ENCODE measurements at places on chromosomes 7 and 10.

DNA sequence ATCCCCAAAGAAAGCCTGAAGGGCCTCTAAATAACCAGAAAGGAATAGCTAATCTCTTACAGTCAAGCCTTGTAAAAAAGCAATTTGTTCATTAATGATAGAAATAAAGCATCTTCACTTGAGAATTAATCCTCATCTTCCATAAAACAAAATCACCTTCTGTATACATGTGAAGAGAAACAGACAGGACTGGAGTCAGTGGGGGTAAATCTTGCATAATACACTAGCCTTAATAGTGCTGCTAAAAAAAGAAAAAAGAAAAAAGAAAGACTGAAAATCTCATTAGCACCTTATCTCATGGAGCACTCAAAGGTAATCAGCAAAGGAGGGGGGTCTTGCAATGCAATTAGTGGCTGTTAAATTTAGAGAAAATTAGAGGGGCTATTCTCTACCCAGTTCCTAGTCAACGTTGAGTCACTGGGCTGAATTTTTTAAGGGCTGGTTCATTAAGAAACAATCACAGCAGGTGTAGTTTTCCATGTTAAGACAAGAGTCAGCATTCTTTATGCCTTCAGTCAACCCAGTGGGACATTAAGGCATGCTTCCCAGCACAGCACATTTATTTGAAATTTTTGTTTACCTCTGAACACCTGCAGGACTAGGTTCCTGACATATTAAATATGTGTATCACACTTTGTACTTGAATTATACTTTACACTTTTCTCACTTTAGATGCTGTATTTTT, 1455.7 kb upstream of the CELF2 start:
- no peak for DNase-seq

GRCh38 chr10:77738496-77739158, 101.0 kb upstream of the KCNMA1 start:
- no peak for DNase-seq

DNA sequence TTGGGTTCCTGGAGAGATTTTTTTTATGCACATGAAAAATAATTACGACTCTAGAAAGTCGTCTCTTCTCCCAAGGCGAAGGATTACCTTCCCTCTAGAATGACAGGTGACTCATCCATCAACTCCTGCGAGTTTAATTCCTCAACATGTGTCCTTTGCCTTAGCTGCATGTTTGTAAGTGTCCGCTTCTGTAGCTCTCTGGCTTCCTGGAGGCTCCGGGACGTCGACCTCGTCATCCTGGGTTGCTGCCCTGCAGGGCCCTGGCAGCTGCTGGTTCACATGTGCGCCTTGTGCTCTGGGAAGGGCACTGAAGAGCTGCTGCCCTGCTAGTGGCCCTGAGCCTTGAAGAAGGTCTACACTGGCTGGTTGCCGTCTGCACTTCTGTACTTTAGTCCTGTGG, 210.2 kb downstream of the MLLT10 start:
- no peak for DNase-seq

DNA sequence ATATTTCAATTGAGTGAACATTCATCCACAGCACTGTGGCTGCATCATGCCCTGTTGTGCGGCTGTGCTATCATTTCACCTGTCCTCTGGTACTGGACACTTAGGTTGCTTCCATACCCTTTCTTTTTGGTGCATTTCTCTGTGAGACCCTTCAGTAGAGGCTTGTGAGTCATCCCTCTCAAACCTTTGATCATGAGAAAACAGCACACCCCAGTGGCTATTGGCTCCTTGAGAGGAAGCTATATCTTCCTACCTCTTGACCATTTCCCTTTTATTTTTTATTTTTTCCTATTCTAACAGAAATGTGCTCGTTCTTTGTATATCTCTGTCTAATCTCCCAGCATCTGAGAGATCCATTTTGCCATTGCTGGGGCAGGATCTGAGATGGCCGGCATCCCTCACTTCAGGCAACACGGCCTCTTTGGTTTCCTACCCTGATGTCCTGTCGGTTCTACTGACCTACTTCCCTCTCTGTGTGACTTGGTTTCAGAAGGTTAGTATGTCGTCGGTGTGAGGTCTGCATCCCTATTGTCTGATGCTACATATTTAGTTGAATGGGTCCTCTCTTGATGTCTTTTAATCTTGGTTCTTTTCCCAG, 23.8 kb upstream of the PIK3AP1 start:
- peak; percentile 71 for DNase-seq

GRCh38 chr7:22713463-22713862, 13.5 kb upstream of the IL6 start:
- DNase-seq: no peak

- DNase-seq: no peak
Measured at GRCh38 chr7:1739593-1739992, 69.5 kb downstream of the ELFN1 start.

DNA sequence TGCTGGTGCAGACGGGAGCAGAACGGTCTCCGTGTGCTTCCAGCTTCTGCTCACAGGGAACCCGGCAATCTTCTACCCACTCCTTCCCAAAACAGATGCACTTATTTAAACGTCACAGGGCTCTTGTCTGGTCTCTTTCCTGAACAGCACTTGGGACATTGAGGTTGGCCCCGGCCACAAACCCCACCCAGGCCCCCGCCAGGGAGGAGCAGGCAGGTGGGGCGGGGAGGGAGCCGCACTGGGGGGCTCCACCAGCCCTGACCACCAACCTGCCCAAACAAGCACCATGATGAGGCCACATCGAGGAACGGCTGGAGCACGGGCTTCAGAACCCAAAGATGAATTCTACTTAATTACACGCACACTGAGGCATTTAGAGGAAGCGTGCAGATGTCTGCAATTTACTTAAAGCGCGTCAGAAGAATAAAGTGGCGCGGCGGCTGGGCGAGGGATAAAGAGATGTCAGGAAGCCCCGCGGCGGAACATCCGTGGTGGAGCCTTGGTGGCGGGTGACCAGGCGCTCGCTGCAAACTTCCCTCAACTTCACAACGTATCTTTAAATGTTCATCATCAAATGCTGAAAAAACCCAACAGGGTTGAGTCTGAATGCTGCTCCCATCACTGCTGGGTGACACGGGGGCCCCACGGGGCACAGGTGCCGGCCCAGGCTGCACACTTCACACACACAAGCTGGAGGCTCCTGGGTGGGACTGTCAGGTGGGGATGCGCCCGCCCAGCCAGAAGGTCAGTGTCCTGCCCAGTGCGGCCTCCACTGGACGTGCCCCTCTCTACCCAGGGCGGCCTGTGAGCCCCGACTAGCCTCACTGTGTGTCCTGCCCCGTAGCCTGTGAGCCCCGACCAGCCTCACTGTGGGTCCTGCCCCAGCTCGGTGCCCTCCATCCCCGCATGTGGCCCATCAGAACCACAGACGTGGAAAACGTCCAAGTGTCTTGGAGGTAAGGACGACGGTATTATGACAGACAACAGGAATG, 279.2 kb downstream of the MAD1L1 start:
- no peak for DNase-seq

- DNase-seq: no peak
Measured at GRCh38 chr10:75293446-75293820, 57.7 kb upstream of the COMTD1 start.

- no peak for DNase-seq
Measured at GRCh38 chr10:36676321-36676720, 449.1 kb upstream of the ANKRD30A start.

GRCh38 chr7:2437537-2438148, 34.2 kb downstream of the CHST12 start:
- DNase-seq: no peak

- DNase-seq: no peak
Measured at GRCh38 chr10:131677671-131678070, 223.1 kb upstream of the PPP2R2D start.

GRCh38 chr10:124650263-124650662, 93.9 kb downstream of the FAM53B start:
- no peak for DNase-seq

DNA sequence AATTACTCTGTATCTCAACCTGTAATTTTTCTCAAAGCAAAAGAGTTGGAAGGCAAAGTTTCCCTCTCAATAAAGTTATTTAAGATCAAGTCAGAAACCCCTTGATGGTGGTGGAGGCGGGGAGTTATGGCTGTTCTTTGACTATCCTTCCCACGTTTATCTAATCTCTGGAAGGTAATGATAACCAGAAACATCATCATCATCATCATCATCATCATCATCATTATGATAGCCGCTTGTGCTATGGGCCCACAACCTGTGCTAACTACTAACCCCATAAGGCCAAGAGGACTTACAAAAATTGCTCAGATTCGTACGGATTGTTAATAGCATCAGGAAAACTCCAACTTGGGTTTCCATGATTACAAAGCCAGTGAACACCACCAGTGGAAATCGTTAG, 502.3 kb downstream of the SH2D4B start:
- no peak for DNase-seq

DNA sequence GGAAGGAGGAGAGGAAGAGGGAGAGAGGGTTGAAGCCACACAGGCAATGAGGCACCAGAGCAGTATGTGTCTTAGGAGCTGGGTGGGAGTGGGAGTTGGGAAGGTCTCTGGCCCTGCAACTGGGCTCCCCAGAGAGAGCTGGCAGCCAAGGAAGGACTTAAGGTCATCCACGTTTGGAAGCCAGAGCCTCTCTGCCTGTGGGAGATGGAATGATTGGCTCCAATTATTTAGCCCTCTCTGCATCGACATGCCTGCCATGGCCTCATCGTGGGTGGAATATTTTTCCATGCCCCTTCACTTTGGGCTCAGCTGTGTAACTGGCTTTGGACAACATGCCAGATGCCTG, 478.5 kb downstream of the RPS24 start:
- DNase-seq: no peak

- DNase-seq: no peak
Measured at GRCh38 chr10:10364902-10365301, 652.8 kb upstream of the CELF2 start.

DNA sequence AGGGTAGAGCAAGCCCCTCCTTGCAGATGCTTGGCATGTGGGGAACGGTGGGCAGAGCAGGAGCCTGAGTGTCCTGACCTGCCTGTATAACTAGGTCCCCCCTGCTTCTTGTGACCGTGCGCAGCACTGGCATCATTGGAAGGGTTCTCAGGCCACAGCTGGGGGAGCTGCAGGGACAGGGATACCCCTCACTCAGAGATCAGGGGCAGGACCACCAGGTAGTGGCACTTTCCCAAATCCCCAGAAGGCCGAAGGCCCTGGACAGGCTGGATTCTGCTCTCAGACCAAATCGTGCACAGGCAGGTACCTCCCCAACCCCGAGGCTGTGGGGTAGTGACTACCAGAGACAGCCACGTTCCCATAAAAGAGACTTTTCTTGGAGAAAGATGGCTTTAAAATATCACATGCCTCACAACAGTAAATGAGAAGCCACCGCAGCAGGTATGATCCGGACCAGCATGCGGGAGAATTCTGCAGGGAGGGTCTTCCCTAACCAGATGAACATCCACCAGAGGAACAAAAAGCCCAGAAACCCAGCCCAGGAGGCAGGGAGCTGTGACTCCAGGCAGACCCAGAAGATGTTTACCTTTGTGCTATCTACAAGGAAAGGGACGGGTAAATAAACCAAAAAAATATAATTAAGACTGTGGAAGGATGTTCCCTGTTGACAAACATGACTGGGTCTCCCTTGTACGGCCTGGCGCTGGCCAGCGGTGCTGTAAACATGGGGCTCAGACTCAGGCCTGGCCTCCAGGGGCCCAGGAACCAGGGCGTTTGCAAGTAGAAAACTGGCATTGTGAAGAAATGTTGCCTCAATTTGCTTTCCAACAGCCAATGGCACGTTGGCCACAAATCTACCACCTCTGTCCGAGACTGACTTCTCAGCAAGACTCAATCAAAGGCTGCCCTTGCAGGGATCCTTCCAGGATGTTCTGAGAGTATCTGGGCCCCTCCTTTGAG, 180.0 kb downstream of the TNS3 start:
- DNase-seq: no peak

GRCh38 chr10:103545771-103546281, 52.3 kb downstream of the NEURL1 start:
- DNase-seq: no peak

DNA sequence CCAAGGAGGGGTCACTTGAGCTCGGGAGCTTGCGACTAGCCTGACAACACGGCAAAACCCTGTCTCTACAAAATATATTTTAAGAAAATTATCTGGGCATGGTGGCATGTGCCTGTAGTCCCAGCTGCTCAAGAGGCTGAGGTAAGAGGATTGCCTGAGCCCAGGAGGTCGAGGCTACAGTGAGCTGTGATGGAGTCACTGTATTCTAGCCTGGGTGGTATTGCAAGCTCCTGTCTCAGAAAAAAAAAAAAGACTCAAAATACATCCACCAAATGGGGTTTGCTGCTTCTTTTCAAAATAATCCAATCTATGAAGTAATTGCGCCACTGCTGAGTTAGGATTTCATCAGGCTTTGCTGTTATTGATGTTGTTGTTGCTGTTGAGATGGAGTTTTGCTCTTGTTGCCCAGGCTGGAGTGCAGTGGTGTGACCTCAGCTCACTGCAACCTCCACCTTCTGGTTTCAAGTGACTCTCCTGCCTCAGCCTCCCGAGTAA, 11.1 kb upstream of the VIM start:
- DNase-seq: peak; percentile 33

GRCh38 chr10:96299383-96299782, 4.9 kb upstream of the DNTT start:
- peak; percentile 44 for DNase-seq

DNA sequence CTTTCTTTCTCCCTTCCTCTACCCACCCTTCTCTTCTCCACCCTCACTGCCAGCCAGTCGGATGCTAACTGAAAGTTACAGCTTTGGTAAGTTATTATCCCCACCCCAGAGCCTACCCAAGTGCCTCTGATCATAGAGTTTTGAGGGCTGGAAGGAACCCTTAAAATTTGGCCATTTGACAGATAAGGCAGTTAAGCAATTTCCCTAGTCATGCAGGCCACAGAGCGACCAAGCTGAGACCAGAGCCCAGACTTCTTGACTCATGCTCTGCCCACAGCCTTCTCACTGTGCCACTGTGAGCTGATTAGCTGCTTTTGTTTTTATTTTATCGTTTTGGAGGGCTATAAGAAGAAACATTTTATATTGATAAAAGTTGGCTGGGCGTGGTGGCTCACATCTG, 17.2 kb downstream of the SAP25 start:
- peak; percentile 97 for DNase-seq

DNA sequence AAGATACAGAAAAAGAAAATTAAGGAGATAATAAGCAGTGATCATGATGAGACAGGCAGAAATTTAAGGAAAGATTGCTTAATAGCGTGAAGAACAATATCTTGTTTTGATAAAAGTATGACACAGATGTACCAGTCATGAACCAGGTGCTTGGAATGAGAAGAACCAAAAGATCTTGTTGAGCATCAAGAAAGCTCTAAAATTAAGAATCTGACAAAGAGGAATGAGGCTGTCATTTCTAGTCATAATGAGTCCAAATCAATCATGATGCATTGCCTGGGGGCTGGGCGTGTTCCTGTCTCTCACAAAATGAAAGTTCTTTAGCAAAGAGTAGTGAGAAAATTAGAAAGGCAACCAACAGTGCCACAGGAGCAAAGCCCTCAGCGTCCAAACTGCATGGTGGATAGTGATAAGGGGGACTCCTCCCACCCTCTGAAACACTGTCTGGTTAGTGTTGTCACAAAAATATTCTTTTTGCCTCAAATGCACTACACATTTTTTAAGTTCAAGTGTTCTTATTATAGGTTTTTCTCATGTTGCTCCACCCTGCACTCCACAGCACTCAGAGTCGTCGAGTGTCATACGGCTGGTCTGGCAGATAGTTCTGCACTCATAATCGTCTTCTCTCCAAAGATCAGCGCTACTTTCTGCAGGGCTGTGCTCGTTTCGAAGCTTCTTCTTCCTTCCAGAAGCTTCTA, 439.6 kb downstream of the TNS3 start:
- DNase-seq: peak; percentile 62

All from hematopoietic multipotent progenitor cell treated with erythropoietin and hydrocortisone succinate and interleukin-3 and kit ligand, for 4 days (in vitro differentiated cells).